A673 (cell line): ENCODE measurements at places on chromosomes 1 and 21. TPM values are rescaled to one million over a fixed set of nuclear protein-coding genes. Genes with fewer than 3 reads are reported as not detected.

Gene FAM151A
- total RNA-seq: not detected in 2 replicates

DNA sequence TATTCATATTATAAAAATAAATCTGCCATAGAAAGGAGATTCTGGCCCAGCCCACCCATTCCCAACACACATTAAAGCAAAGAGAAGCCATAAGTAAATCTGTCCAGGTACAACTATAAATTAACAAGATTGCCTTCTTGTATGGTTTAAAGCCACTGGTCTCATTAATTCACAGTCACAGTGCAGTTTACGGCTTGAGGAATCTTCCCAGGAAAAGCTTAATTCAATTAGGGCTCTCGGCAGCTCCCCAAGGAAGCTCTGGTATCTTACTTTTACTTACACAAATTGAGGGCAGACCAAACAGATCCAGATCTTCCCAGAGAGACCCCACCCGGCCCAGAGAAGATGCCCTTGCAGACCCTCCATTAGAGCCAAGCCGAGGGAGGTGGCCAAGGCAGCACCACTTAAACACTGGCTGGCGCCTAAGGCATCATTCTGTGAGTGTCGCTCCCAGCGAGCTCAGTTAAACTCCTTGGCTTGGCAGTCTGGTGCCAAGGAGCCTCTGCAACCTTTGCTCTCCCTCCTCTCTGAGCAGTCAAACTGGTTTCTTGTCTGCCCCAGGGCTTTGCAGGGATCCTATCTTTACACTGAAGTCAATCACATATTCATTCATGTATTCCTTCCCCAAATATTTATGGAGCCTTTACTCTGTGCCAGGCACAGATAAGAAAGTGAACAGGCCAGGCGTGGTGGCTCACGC is 10.7 kb downstream of the SLC9A1 start:
- H3K4me3 ChIP-seq: no peak overlapping the region
- no peaks in the 10 kb centered on the region for H3K27me3 ChIP-seq
- no peaks in the 10 kb centered on the region for H3K36me3 ChIP-seq
- H3K4me1 ChIP-seq: peaks cover 31% of the 10 kb centered on the region

DNA sequence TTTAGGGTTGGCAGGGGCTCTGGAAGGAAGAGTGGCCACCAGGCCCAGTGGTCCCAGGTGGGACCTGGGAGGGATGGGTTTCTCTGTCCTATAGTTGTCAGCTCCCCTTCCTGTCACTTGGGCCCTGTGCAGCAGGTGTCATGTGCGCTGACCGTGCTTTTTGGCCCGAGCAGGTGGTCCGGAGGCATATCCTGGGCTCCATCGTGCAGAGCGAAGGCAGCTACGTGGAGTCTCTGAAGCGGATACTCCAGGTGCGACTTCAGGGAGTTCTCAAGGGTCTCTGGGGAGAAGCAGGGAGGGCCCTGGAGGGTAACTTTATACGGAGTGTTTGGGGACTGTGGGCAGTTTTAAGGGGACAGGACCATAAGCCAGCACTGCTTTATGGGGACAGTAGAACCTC is 82.2 kb downstream of the ARHGEF10L start:
- H3K27ac ChIP-seq: no peak overlapping the region
- H3K27me3 ChIP-seq: no peaks in the 10 kb centered on the region
- DNase-seq: no peak
- H3K4me3 ChIP-seq: no peak overlapping the region
- H3K36me3 ChIP-seq: no peaks in the 10 kb centered on the region
- H3K4me1 ChIP-seq: no peaks in the 10 kb centered on the region

Gene KIF26B
- total RNA-seq: not detected in 2 replicates

- H3K36me3 ChIP-seq: no peaks in the 10 kb centered on the region
- H3K27ac ChIP-seq: no peak overlapping the region
- no peak for DNase-seq
- no peak overlapping the region for H3K4me3 ChIP-seq
Measured at GRCh38 chr21:35010447-35010846, 38.7 kb downstream of the RUNX1 start.

GRCh38 chr1:61253059-61253735 is 170.8 kb downstream of the NFIA start:
- no peaks in the 10 kb centered on the region for H3K36me3 ChIP-seq
- no peaks in the 10 kb centered on the region for H3K27me3 ChIP-seq
- peak; percentile 31 for DNase-seq
- H3K27ac ChIP-seq: no peak overlapping the region
- no peak overlapping the region for H3K4me3 ChIP-seq
- peaks cover 36% of the 10 kb centered on the region for H3K4me1 ChIP-seq

Gene CELA3B
- total RNA-seq: not detected in 2 replicates

Gene NUAK2
- total RNA-seq: 0.45 and 0.83 TPM in 2 replicates

DNA sequence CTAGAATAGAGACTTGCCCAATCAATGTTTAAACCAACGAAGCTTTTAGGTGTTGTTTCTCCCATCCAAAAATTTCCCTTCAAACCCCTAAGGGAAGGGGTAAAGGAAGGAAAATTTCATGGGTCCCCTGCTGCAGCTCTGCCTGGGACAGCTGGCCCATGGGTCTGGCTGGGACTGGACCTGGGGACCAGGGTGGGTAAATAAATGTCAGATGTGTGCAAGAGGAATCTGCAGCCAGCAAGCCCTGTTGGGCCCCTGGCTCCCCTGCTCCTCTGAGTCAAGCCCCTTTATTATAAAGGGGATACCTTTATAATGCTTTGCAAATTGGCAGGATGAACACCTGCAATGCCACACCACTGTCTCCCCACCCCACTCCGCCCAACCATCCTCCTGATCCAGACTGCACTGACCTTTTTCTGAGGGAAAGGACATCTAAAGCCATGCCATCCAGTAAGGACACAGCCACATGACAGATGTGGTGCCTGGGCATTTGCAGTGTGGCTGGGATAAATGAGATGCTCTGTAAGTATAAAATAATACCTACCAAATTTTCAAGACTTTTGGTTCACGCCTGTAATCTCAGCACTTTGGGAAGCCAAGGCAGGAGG is 1.9 kb upstream of the TMEM125 start:
- H3K4me1 ChIP-seq: no peaks in the 10 kb centered on the region
- H3K27ac ChIP-seq: no peak overlapping the region
- no peak overlapping the region for H3K4me3 ChIP-seq
- DNase-seq: no peak

- peaks cover 14% of the 10 kb centered on the region for H3K4me1 ChIP-seq
- no peak overlapping the region for H3K27ac ChIP-seq
- peaks cover 12% of the 10 kb centered on the region for H3K27me3 ChIP-seq
- no peak overlapping the region for H3K4me3 ChIP-seq
Measured at GRCh38 chr1:156667968-156668709, 9.1 kb downstream of the NES start.

Gene DDR2
- 121 and 145 TPM in 2 replicates for total RNA-seq

- H3K4me3 ChIP-seq: no peak overlapping the region
- H3K36me3 ChIP-seq: no peaks in the 10 kb centered on the region
- DNase-seq: no peak
- H3K27ac ChIP-seq: no peak overlapping the region
- no peaks in the 10 kb centered on the region for H3K27me3 ChIP-seq
- peaks cover 16% of the 10 kb centered on the region for H3K4me1 ChIP-seq
Measured at GRCh38 chr21:45139473-45139872, 65.1 kb downstream of the ADARB1 start.

- no peak for DNase-seq
- no peak overlapping the region for H3K4me3 ChIP-seq
- no peak overlapping the region for H3K27ac ChIP-seq
- no peaks in the 10 kb centered on the region for H3K4me1 ChIP-seq
- H3K36me3 ChIP-seq: no peaks in the 10 kb centered on the region
Measured at GRCh38 chr1:204338360-204338759, 21.4 kb downstream of the PLEKHA6 start.

DNA sequence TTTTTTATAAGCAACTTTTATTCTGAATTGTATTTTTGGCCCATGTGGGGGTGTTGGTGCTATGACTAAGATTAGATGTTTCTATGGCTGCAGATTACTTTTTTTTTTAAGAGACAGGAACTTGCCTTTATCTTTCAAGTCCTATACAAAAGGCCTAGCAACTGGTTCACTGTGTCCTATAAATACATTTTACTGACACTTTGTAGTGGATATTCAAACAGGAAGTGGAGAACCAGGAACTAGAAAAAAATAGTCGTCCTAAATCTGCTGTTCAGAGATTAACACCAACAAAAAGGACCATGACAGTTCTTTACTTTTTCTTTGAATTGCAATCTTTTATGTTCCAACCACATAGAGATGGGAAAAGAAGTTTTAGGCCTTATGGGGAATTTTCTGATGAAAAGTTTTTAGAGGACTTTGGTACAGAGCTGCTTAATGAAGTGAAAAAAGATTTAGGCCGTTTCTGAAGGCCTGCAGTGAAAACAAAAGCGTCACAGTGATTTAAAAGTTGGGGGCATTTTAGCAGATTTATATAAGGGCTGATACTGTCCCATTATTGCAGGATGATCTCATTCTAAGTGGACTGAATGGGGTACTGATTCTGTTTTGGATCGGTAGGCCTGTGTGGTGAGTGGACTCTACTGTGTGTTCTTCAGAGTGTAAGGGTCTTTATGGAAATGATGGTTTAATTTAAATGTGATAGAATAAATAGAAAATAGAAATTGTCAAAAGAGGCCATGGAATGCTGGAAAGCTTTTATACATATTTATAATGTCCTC is 136.4 kb upstream of the DEPDC1 start:
- H3K36me3 ChIP-seq: no peaks in the 10 kb centered on the region
- H3K27me3 ChIP-seq: no peaks in the 10 kb centered on the region
- H3K27ac ChIP-seq: no peak overlapping the region
- H3K4me1 ChIP-seq: no peaks in the 10 kb centered on the region
- DNase-seq: no peak

Gene PIK3R3
- total RNA-seq: 30.0 and 30.2 TPM in 2 replicates

DNA sequence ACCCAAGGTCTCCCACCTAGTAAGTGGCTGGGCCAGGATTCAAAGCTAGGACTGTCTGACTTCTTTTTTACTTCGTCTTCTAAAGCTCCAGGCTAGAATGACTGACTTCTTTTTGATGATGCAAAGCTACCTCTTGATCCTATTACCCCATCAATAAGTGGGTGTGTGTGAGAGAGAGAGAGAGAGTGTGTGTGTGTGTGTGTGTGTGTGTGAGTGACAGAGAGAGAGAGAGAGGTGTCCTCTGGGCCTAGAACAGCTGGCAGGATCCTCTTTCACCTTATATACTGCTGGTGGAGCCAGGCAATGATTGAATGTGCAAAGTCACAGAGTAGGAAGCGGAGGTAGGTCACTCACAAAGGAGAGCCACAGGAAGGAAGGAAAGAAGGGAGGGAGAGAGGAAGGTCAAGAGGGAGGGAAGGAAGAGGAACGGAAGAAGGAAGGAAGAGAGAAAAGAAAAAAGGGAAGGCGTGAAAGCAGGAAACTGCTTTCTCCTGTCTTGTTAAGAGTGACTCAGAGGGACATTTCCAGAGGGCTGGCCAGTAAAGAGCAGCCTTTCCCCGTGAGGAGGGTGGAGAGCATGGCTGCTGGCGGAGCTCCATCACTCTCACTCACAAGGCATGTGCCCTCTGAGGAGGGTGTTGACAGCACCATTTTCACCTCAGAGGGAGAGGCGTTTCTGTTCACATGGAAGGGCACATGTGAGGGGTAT is 68.9 kb downstream of the CDC7 start:
- peak; percentile 10 for DNase-seq
- no peak overlapping the region for H3K4me3 ChIP-seq
- no peak overlapping the region for H3K27ac ChIP-seq
- no peaks in the 10 kb centered on the region for H3K4me1 ChIP-seq
- H3K27me3 ChIP-seq: no peaks in the 10 kb centered on the region

DNA sequence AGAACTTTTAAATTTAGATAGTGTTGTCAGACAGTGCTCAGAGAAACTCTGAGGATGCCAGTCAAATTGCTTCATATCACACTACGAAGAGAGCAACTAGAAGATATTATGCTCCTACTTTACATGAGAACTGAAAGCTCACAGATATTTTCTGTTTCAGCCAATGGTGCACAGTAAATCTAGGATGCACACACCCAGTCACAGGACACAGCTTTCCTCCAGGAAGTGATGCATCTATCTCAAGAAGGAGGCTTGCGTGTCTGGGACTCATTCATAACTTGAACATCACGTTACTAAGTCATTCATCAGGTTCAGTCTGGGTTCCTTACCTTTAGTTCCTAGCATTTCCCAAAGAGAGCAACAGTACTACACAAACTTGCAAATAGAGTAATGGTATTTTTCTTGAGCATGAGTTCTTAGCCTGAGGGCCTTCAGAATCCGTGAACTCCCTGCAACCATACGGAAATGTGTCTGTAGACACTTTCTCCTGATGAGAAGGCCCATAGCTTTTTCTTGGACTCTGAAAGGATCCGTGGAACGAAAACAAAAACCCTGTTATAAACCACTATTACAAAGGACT is 12.2 kb downstream of the ZNF697 start:
- no peaks in the 10 kb centered on the region for H3K36me3 ChIP-seq
- H3K4me1 ChIP-seq: peaks cover 6% of the 10 kb centered on the region
- peaks cover 4% of the 10 kb centered on the region for H3K27me3 ChIP-seq

Gene TNNI3K
- total RNA-seq: not detected in 2 replicates

GRCh38 chr1:68011657-68012375 is 38.6 kb downstream of the DIRAS3 start:
- peaks cover 6% of the 10 kb centered on the region for H3K4me1 ChIP-seq
- H3K27me3 ChIP-seq: no peaks in the 10 kb centered on the region
- H3K27ac ChIP-seq: no peak overlapping the region

- no peaks in the 10 kb centered on the region for H3K4me1 ChIP-seq
- no peaks in the 10 kb centered on the region for H3K36me3 ChIP-seq
- H3K27me3 ChIP-seq: no peaks in the 10 kb centered on the region
- no peak overlapping the region for H3K4me3 ChIP-seq
Measured at GRCh38 chr1:205670150-205670446, 10.2 kb downstream of the SLC45A3 start.

GRCh38 chr1:64539781-64540218 is 69.9 kb downstream of the CACHD1 start:
- DNase-seq: peak; percentile 60
- peak overlapping the region; percentile 31 for H3K4me3 ChIP-seq
- H3K27me3 ChIP-seq: no peaks in the 10 kb centered on the region
- H3K4me1 ChIP-seq: peaks cover 73% of the 10 kb centered on the region
- H3K36me3 ChIP-seq: no peaks in the 10 kb centered on the region

DNA sequence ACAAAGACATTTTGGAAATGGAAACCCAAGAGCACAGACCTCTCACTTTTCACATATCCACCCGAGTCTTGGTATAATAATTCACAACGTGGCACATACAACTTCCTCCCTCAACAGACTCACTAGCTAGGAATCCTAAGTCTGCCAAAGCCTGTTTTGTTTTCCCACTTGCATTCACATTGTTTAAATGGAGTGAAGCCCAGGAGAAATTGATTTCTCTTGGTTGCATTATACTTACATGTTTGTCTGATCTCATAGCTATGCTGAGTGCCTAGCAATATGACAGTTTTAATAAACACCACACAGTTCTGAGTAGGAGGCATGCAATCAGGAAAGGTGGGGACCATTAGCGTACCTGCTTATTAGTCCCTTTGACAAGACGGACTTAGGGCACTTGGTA is 348.6 kb upstream of the ADGRL4 start:
- DNase-seq: no peak
- H3K4me1 ChIP-seq: no peaks in the 10 kb centered on the region

- H3K27me3 ChIP-seq: no peaks in the 10 kb centered on the region
- no peak overlapping the region for H3K4me3 ChIP-seq
- peaks cover 55% of the 10 kb centered on the region for H3K4me1 ChIP-seq
- peaks cover 28% of the 10 kb centered on the region for H3K36me3 ChIP-seq
- H3K27ac ChIP-seq: no peak overlapping the region
Measured at GRCh38 chr1:158068918-158069317, 75.5 kb downstream of the KIRREL1 start.

GRCh38 chr1:87197156-87197555 is 131.5 kb upstream of the LMO4 start:
- DNase-seq: no peak
- H3K4me3 ChIP-seq: no peak overlapping the region
- H3K27me3 ChIP-seq: no peaks in the 10 kb centered on the region
- H3K27ac ChIP-seq: no peak overlapping the region
